ENCODE measurements at places on chromosomes 3 and 15.

DNA sequence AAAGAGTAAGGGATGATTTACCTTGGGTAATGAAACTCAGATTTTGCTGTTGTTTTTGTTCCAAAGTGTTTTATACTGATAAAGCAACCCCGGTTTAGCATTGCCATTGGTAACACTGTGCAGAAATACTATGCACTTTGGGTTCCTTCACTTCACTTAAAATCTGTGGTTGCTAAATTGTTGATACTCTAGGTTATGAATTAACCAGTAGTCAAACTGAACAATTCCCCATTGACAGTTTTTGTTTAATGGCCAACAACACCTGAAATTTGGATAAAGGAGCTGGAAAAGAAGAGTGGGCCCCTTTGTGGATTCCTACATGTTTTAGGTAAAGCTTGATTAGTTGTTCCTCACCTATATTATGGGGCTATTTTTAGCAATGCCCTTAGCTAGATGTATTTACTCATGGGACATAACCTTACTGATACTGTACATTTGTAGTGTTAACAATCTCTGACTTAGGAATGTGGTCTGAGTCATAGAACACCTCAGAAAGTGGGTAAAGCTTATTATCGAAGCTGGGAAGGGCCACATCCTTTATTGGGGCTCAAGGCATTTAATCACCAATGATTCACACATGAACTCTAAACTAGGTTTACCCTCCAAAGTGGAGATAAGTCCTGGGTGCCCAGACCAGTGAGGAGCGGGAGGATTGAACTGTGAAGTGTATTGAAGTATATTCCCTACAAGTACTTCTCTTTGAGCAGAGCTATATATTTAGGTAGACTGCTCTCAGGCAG, 29.5 kb upstream of the THRB start:
- DNase-seq, result no peak

- no peak for DNase-seq
Observed at GRCh38 chr15:83914906-83915305, 261.0 kb downstream of the ADAMTSL3 start.

- no peak for DNase-seq
Observed at GRCh38 chr3:137958636-137959035, 51.3 kb upstream of the CLDN18 start.

- no peak for DNase-seq
Observed at GRCh38 chr3:96959901-96960641, 145.7 kb downstream of the EPHA6 start.

- no peak for DNase-seq
Observed at GRCh38 chr3:197024881-197025735, 4.5 kb downstream of the MELTF start.

DNA sequence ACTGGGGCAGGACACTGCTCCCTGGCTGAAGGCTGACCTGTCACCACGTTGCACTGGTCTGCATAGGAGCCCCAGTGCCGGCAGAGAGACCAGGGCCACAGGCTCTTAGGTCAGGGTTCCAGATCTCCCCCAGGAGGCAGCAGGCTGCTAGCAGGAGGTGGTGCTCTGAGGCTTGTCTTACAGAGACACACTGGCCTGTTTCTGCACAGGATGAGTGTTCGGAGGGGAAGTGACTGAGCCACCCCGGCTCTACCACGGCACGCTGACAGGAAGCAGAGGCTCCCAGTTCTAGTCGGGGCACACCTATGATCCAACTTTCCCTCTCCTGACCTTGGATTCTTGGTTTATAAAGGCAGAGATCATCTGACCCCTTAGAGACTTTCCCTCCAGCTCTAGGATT, 8.6 kb downstream of the FBXL22 start:
- DNase-seq, result no peak

DNA sequence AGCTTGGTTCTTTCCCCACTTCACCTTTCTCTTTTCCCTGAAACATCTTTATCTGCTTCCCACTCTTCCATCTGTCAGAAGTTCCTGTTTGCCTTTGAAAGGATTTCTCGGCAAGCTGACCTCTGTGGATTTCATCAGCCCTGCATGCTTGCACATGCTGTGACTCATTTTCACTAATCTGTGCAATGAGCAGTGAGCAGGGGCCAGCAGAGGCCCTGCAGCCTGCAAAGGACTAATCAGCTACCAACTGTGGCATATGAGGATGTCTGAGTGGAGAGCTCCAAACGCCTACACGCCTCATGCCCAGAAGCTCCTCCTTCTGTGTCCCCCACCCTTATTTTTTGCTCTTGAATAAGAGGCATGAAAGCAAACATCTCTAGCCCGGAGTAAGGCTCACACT, 333.0 kb upstream of the SEMA6D start:
- no peak for DNase-seq
